Nasal cavity respiratory epithelium epithelial cell of viscerocranial mucosa (primary cell): ENCODE measurements at places on chromosomes 2 and 18. TPM values are rescaled to one million over a fixed set of nuclear protein-coding genes. Genes with fewer than 3 reads are reported as not detected.

The IKZF2 gene
- total RNA-seq: 4.1 and 20.2 TPM in 2 replicates

The POTEJ gene
- total RNA-seq: not detected in 2 replicates

The DLGAP1 gene
- under 0.01 TPM in 1 of 2 replicates, not detected in the other for total RNA-seq

The NT5DC4 gene
- 0.07 TPM in 1 of 2 replicates, not detected in the other for total RNA-seq

The GPAT2 gene
- under 0.01 and 0.07 TPM in 2 replicates for total RNA-seq

The SLC23A3 gene
- total RNA-seq: 0.68 and 3.8 TPM in 2 replicates

The SH3YL1 gene
- 84.8 and 102 TPM in 2 replicates for total RNA-seq

The GDF7 gene
- under 0.01 TPM in 2 replicates for total RNA-seq

The IL1F10 gene
- 0.34 TPM in 1 of 2 replicates, not detected in the other for total RNA-seq

The TRIM43 gene
- under 0.01 TPM in 1 of 2 replicates, not detected in the other for total RNA-seq

The TBR1 gene
- total RNA-seq: under 0.01 TPM in 1 of 2 replicates, not detected in the other

The FN1 gene
- 112 and 4,076 TPM in 2 replicates for total RNA-seq

The PRSS56 gene
- not detected in 2 replicates for total RNA-seq

The ABCG8 gene
- total RNA-seq: not detected in 2 replicates

The EMILIN2 gene
- total RNA-seq: 0.14 and 0.68 TPM in 2 replicates

The AGPS gene
- 48.2 and 65.2 TPM in 2 replicates for total RNA-seq

The SELENOI gene
- total RNA-seq: 44.2 and 50.6 TPM in 2 replicates

The COLEC12 gene
- not detected in 2 replicates for total RNA-seq

The C1QL2 gene
- not detected in 2 replicates for total RNA-seq

The GKN2 gene
- not detected in 2 replicates for total RNA-seq

The PLCL1 gene
- total RNA-seq: under 0.01 TPM in 2 replicates

The CNOT11 gene
- 20.2 and 22.1 TPM in 2 replicates for total RNA-seq

The SLC5A7 gene
- total RNA-seq: not detected in 2 replicates

The PDCD1 gene
- total RNA-seq: not detected in 2 replicates

The EML6 gene
- total RNA-seq: 1.7 and 1.9 TPM in 2 replicates

The SH3RF3 gene
- total RNA-seq: under 0.01 and 0.57 TPM in 2 replicates

The MARCO gene
- 0.07 TPM in 1 of 2 replicates, not detected in the other for total RNA-seq

The LRATD1 gene
- 25.7 and 27.0 TPM in 2 replicates for total RNA-seq

The TMEM169 gene
- total RNA-seq: 0.14 and 0.34 TPM in 2 replicates

The RAB6C gene
- total RNA-seq: under 0.01 TPM in 2 replicates

The RIOK3 gene
- 148 and 173 TPM in 2 replicates for total RNA-seq

The ZNF512 gene
- total RNA-seq: 3.8 and 11.0 TPM in 2 replicates

The ELP2 gene
- 92.6 and 99.8 TPM in 2 replicates for total RNA-seq

The GAL3ST2 gene
- total RNA-seq: 0.36 TPM in 1 of 2 replicates, not detected in the other

The XDH gene
- 8.2 and 16.9 TPM in 2 replicates for total RNA-seq

The NABP1 gene
- total RNA-seq: 77.6 and 90.2 TPM in 2 replicates

The TRAPPC12 gene
- total RNA-seq: 54.7 and 55.5 TPM in 2 replicates

The VSNL1 gene
- 2.1 and 11.7 TPM in 2 replicates for total RNA-seq

The SLC38A11 gene
- 0.07 TPM in 1 of 2 replicates, not detected in the other for total RNA-seq

The SGO2 gene
- 0.68 and 1.3 TPM in 2 replicates for total RNA-seq

The GAD1 gene
- 0.34 and 2.2 TPM in 2 replicates for total RNA-seq

The CNTNAP5 gene
- total RNA-seq: not detected in 2 replicates

The OST4 gene
- 254 and 377 TPM in 2 replicates for total RNA-seq

The COL3A1 gene
- total RNA-seq: under 0.01 and 11.2 TPM in 2 replicates

The MAPK4 gene
- total RNA-seq: under 0.01 and 0.07 TPM in 2 replicates

The CYP27C1 gene
- 0.34 and 0.36 TPM in 2 replicates for total RNA-seq

The SNTG2 gene
- total RNA-seq: 0.14 TPM in 1 of 2 replicates, not detected in the other

The ANKRD36C gene
- 5.1 and 16.2 TPM in 2 replicates for total RNA-seq

The CHRND gene
- total RNA-seq: not detected in 2 replicates

The TOGARAM2 gene
- total RNA-seq: not detected in 2 replicates

The ABCB11 gene
- under 0.01 and 0.07 TPM in 2 replicates for total RNA-seq
